Sigmoid colon (tissue), 7 donors: ENCODE measurements at places on chromosomes 3 and 15. TPM values are rescaled to one million over a fixed set of nuclear protein-coding genes. Genes with fewer than 3 reads are reported as not detected.

The HACD3 gene
- total RNA-seq = 33.5 TPM

DNA sequence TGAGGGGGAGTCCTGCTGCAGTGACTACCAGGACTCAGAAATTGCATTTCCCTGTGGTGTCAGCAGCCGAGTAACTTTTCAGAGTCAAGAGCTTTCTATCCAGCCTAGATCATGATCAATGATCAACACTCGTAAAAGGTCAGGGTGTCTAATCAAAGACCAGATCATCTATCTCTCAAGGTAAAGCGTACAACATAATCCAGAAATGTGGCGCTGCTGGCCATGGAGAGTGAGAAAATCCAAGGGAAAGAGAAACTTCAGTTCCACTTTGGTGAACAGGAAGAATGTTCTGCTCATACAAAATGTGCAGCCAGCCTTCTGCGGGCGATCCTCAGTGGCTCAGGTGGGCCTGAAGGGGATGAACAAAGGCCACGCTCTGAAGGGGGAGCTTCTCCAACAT, 1005.8 kb upstream of the NR2F2 start:
- H3K27me3 ChIP-seq = peaks cover 6% of the 10 kb centered on the region
- no peak overlapping the region for H3K4me3 ChIP-seq
- DNase-seq = no peak
- H3K36me3 ChIP-seq = no peaks in the 10 kb centered on the region

- peak overlapping the region; percentile 43 for H3K4me3 ChIP-seq
- peaks cover 77% of the 10 kb centered on the region for H3K4me1 ChIP-seq
- no peaks in the 10 kb centered on the region for H3K36me3 ChIP-seq
- DNase-seq = no peak
Measured at GRCh38 chr15:75178938-75179745, 22.5 kb upstream of the C15orf39 start.

DNA sequence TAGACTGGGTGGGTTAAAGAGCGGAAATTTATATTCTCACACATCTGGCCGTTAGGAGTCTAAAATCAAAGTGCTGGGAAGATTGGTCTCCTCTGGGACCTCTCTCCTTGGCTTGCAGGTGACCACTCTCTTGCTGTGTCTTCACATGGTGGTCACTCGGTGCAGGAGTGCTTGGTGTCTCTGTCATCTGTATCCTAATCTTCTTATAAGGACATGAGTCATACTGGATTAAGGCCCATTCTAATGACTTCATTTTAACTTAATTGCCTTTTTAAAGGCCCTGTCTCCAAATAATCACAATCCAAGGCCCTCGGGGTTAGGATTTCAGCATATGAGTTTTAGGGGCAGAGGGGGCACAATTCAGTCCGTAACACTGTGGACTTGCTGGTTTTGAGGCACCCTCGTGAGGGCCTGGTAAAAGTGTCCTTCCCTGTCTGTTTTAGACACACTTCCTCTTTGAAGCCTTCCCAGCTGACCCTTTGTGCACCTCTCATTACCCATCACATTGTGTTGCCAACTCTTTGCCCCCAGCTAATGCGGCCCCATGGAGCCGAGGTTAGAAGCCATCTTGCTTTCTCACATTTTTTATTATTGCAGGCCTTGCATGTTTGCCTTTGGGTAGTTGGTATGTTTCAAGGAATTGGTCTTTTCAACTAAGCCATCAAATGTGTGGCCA, 3.2 kb downstream of the XYLB start:
- H3K4me1 ChIP-seq = peaks cover 12% of the 10 kb centered on the region
- DNase-seq = no peak
- H3K4me3 ChIP-seq = no peak overlapping the region
- no peaks in the 10 kb centered on the region for H3K36me3 ChIP-seq

- no peaks in the 10 kb centered on the region for H3K27me3 ChIP-seq
- no peaks in the 10 kb centered on the region for H3K36me3 ChIP-seq
- DNase-seq = peak; percentile 70
- no peak overlapping the region for H3K4me3 ChIP-seq
Measured at GRCh38 chr15:75721923-75722870, 9.5 kb upstream of the CSPG4 start.

GRCh38 chr15:66101715-66102395, 151.7 kb downstream of the MEGF11 start:
- H3K36me3 ChIP-seq = no peaks in the 10 kb centered on the region
- no peak overlapping the region for H3K27ac ChIP-seq
- no peak overlapping the region for H3K4me3 ChIP-seq
- no peaks in the 10 kb centered on the region for H3K27me3 ChIP-seq

The SKOR1 gene
- 0.99 TPM for total RNA-seq

- H3K4me3 ChIP-seq = no peak overlapping the region
- no peak for DNase-seq
- no peaks in the 10 kb centered on the region for H3K27me3 ChIP-seq
- peaks cover 37% of the 10 kb centered on the region for H3K36me3 ChIP-seq
Measured at GRCh38 chr3:57112206-57112605, 51.7 kb downstream of the SPATA12 start.

DNA sequence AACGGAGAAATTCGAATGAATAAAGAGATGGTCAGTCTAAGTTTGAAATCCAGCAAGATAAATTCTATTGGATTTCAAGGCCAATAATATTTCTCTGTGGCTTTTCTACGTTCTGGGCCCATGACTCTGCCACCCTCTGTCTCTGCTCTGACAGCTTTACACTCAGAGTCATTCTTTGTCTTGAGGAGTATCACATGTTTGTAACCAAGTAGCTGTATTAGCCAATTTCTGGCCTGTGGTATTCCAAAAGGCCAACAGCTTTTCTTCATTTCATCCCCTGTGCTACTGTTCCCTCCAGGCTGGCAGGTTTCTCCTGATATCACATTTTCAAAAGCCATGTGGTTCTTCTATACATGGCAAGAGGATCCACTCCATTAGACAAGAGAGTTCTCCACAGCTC, 324.1 kb upstream of the CNTN4 start:
- no peak overlapping the region for H3K4me3 ChIP-seq
- no peaks in the 10 kb centered on the region for H3K27me3 ChIP-seq
- no peak overlapping the region for H3K27ac ChIP-seq
- no peaks in the 10 kb centered on the region for H3K36me3 ChIP-seq
- no peaks in the 10 kb centered on the region for H3K4me1 ChIP-seq

GRCh38 chr3:39189959-39190269, 2.5 kb downstream of the XIRP1 start:
- H3K27me3 ChIP-seq = no peaks in the 10 kb centered on the region
- H3K4me3 ChIP-seq = no peak overlapping the region
- no peak overlapping the region for H3K27ac ChIP-seq
- H3K4me1 ChIP-seq = no peaks in the 10 kb centered on the region
- H3K36me3 ChIP-seq = no peaks in the 10 kb centered on the region
- peak; percentile 75 for DNase-seq

GRCh38 chr3:134694946-134695543, 44.2 kb upstream of the KY start:
- no peaks in the 10 kb centered on the region for H3K4me1 ChIP-seq
- H3K27ac ChIP-seq = peak overlapping the region; percentile 52
- no peaks in the 10 kb centered on the region for H3K36me3 ChIP-seq
- H3K4me3 ChIP-seq = no peak overlapping the region
- no peaks in the 10 kb centered on the region for H3K27me3 ChIP-seq

The SCAANT1 gene
- not detected for total RNA-seq

DNA sequence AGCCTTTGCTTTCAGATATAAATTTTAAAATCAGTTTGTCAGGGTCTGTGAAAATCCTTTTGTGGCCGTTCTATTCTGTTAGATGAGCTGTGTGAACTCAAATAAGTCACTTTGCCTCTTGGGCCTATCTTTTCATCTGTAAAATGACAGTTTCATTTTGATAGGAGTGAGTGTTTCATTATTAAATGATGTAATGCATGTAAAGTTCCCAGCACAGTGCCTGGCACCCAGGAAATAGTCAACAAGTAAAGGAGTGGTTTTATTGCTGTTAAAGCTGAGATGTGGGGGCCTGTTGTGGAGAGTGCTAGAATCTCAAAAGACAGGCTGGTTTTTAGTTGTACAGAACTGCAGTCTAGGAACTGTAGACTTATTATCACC, 394.5 kb upstream of the CFAP20DC start:
- no peaks in the 10 kb centered on the region for H3K36me3 ChIP-seq
- no peak for DNase-seq
- H3K27me3 ChIP-seq = no peaks in the 10 kb centered on the region
- no peaks in the 10 kb centered on the region for H3K4me1 ChIP-seq
- no peak overlapping the region for H3K4me3 ChIP-seq

GRCh38 chr15:77144026-77144425, 73.1 kb upstream of the TSPAN3 start:
- H3K36me3 ChIP-seq = no peaks in the 10 kb centered on the region
- H3K4me1 ChIP-seq = peaks cover 11% of the 10 kb centered on the region
- peak overlapping the region; percentile 45 for H3K27ac ChIP-seq
- no peak for DNase-seq

The A4GNT gene
- not detected for total RNA-seq

- H3K4me1 ChIP-seq = peaks cover 23% of the 10 kb centered on the region
- no peaks in the 10 kb centered on the region for H3K36me3 ChIP-seq
- no peak overlapping the region for H3K4me3 ChIP-seq
Measured at GRCh38 chr15:73941871-73942635, 15.8 kb downstream of the LOXL1 start.

GRCh38 chr3:46467562-46467961, 2.9 kb upstream of the LTF start:
- DNase-seq = no peak
- H3K27me3 ChIP-seq = peaks cover 5% of the 10 kb centered on the region
- H3K27ac ChIP-seq = no peak overlapping the region
- H3K36me3 ChIP-seq = no peaks in the 10 kb centered on the region
- no peaks in the 10 kb centered on the region for H3K4me1 ChIP-seq

- no peak for DNase-seq
- H3K36me3 ChIP-seq = no peaks in the 10 kb centered on the region
- H3K27ac ChIP-seq = no peak overlapping the region
- no peaks in the 10 kb centered on the region for H3K4me1 ChIP-seq
- no peaks in the 10 kb centered on the region for H3K27me3 ChIP-seq
- no peak overlapping the region for H3K4me3 ChIP-seq
Measured at GRCh38 chr15:87155771-87156170, 1076.1 kb downstream of the AGBL1 start.

- no peak overlapping the region for H3K4me3 ChIP-seq
- no peaks in the 10 kb centered on the region for H3K27me3 ChIP-seq
- H3K27ac ChIP-seq = no peak overlapping the region
- no peak for DNase-seq
- H3K4me1 ChIP-seq = no peaks in the 10 kb centered on the region
- H3K36me3 ChIP-seq = no peaks in the 10 kb centered on the region
Measured at GRCh38 chr15:29939404-29939803, 117.1 kb upstream of the TJP1 start.

The EBLN2 gene
- 14.7 TPM for total RNA-seq

The CSNK1G1 gene
- total RNA-seq = 7.8 TPM

- H3K36me3 ChIP-seq = no peaks in the 10 kb centered on the region
- H3K4me1 ChIP-seq = peaks cover 25% of the 10 kb centered on the region
- no peak overlapping the region for H3K27ac ChIP-seq
- no peak for DNase-seq
- H3K4me3 ChIP-seq = no peak overlapping the region
- H3K27me3 ChIP-seq = no peaks in the 10 kb centered on the region
Measured at GRCh38 chr3:105809208-105809888, 59.5 kb downstream of the CBLB start.

The PRR20G gene
- total RNA-seq = not detected

DNA sequence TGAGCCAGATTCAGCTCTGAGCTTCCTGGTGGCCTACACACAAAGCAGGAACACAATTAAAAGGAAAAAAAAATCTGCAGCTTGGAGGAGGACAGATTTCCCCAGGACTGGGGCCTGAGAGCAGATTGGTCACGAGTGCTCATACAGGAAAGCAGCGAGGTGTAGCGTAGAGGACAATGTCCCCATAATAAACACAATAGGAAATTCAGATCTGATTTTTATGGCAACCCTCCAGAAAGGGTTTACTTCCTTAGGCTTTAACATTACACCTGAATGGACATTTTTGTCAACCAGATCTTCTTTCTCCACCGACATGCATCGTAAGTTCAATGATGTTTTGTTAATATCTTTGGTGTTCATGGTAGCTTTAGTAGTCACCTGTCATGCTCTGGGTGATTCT, 23.3 kb downstream of the SLC6A20 start:
- H3K4me1 ChIP-seq = no peaks in the 10 kb centered on the region
- H3K27me3 ChIP-seq = no peaks in the 10 kb centered on the region
- no peak overlapping the region for H3K27ac ChIP-seq
- H3K36me3 ChIP-seq = no peaks in the 10 kb centered on the region
- DNase-seq = no peak
- H3K4me3 ChIP-seq = no peak overlapping the region

- no peaks in the 10 kb centered on the region for H3K27me3 ChIP-seq
- H3K36me3 ChIP-seq = no peaks in the 10 kb centered on the region
- no peaks in the 10 kb centered on the region for H3K4me1 ChIP-seq
- no peak for DNase-seq
- no peak overlapping the region for H3K4me3 ChIP-seq
- H3K27ac ChIP-seq = no peak overlapping the region
Measured at GRCh38 chr3:161567577-161568361, 71.2 kb downstream of the OTOL1 start.

GRCh38 chr3:172707967-172708366, 2.9 kb downstream of the NCEH1 start:
- no peak overlapping the region for H3K27ac ChIP-seq
- no peak for DNase-seq
- peaks cover 16% of the 10 kb centered on the region for H3K4me1 ChIP-seq

The FBXO40 gene
- not detected for total RNA-seq

GRCh38 chr3:127390365-127391025, 102.6 kb upstream of the PRR20G start:
- DNase-seq = no peak
- peaks cover 25% of the 10 kb centered on the region for H3K27me3 ChIP-seq
- H3K36me3 ChIP-seq = no peaks in the 10 kb centered on the region
- H3K4me3 ChIP-seq = no peak overlapping the region

The TMC3 gene
- total RNA-seq = 0.55 TPM

The PARP15 gene
- total RNA-seq = 1.1 TPM

The AADACL2 gene
- total RNA-seq = not detected

GRCh38 chr3:38006031-38006430, 15.4 kb downstream of the VILL start:
- no peak overlapping the region for H3K27ac ChIP-seq
- H3K4me3 ChIP-seq = no peak overlapping the region
- no peaks in the 10 kb centered on the region for H3K27me3 ChIP-seq
- H3K4me1 ChIP-seq = no peaks in the 10 kb centered on the region
- DNase-seq = no peak

DNA sequence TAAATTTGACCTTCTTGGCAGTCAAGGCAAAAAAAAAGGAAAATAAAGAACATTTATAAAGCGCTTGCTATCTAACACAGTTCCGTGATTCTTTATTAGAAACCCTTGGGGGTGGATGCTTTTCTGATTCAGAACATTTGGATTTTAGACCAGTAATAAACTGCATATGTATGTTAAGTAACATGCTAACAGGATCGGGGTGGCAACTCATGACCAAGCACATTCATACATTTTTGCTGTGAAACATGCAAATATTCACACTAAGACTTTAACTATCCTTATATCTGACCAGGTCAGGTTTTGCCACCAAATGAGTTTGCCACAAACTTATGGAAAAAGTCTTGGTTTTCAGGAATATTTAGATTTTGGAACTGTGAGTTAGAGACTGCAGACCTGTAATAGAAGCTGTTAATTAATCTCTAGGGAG, 30.4 kb upstream of the KLF13 start:
- no peaks in the 10 kb centered on the region for H3K4me1 ChIP-seq
- no peaks in the 10 kb centered on the region for H3K36me3 ChIP-seq
- no peak overlapping the region for H3K27ac ChIP-seq
- no peak for DNase-seq
